Astrocyte of the hippocampus (primary cell): ENCODE measurements at places on chromosomes 1 and 21.
A peak's percentile ranks its signal among the peaks of the same experiment; 100 is the strongest.

GRCh38 chr1:37753473-37754321 lies 11.2 kb downstream of the EPHA10 start:
- no peak for DNase-seq

DNA sequence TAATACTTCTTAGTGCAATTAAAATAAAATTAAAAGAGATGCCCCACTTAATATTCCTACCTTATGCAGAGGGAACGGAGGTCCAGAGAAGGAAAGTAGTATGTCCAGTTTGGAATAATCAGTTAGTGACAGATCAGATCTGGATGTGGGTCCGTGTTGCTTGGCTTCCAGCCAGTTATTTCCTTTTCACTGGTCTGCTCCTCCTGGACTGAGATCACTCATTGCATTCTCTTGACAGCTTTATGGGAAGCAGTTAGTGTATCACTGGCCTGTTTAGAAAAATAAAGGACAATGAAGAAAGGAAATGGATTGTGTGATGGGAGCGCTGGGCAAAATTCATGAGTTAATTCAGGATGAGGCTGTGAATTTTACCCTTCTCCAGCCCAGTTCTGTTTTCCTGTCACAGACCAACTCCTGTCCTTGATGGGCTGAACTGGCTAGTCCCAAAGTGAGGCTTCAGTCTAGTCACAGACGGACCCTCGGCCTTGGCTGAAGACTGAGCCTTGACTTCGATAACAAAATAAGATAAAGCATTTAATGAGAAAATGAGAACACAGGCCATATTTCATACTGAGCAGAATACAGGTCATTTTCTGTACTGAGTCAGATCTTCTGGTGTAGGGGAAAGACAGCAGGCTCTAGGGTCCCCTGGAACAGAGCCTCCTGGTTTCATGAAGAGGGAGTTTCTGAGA lies 85.2 kb upstream of the TRABD2B start:
- no peak for DNase-seq

DNA sequence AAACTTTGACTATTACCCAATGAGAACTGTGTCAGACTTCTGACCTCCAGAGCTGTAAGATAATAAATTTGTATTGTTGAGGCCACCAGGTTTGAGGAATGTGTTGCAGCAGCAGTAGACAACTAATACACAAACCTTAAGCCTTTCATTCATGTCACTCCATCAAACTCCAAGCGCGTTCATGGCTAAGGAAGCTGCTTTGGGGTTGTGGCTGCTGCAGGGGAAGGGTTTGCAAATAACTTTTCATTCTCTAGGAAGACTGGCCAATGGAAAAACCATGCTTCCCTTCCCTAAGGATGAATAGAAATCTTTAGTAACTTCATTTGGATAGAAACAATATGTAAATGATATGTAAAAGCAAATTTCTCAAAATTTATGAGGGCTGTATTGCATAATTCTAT lies 170.4 kb downstream of the RHOU start:
- no peak for DNase-seq

DNA sequence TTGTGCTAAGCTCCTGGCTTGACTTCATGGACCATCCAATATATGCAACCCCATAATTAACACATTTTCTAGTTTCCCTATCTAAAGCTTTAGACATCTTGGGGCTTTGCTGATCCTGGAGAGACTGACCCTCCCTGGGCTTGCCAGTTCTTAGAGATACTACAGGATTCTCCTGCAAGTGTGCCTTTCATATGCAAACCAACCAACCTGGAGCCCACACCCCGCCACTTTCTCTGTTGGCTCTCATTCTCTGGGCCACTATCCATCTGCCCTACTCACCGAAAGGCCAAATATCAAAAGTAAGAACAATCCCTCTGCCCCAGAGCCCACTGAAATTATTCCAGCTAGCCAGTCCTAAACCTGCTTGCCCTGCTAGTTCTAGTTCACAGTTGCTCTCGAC lies 2.2 kb upstream of the GBP6 start:
- DNase-seq, result no peak

DNA sequence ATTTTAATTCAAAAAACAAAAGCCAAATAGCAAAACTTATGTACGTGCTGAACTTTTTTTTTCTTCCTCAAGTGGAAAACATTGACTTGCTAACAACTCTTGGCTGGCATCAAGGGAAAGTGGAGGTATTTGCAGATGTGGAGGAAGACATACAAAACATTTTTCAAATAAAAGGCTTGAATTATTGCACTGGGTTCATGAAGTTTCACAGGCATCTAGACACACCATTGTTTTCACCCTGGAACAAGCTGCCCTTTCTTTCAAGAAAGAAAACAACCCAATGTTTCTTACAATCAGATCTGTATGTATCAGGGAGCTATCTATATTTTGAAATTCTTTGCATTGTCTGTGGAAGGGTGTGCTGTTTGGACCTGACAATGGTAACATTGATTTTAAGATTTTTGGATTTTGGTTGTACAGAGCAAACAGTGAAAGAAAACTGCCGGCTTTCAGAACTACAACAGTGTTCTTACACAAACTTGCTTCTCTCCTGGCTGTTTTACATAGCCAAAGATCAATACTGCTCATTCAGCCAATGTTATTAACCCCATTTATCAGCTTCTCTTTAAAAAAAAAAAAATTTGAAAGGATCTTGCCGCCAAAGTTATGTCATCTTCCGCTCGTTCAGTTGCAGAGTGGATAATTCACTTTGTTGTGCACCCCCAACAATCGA lies 187.7 kb upstream of the FOXD3 start:
- DNase-seq, result no peak

GRCh38 chr1:91635763-91636162 lies 135.1 kb downstream of the CDC7 start:
- no peak for DNase-seq

GRCh38 chr1:224710196-224710595 lies 94.1 kb downstream of the CNIH3 start:
- DNase-seq, result peak; percentile 41

- no peak for DNase-seq
Observed at GRCh38 chr1:234543442-234544086, 64.6 kb upstream of the TARBP1 start.

- DNase-seq, result peak; percentile 64
Observed at GRCh38 chr1:238360474-238360873, 469.8 kb upstream of the ZP4 start.

DNA sequence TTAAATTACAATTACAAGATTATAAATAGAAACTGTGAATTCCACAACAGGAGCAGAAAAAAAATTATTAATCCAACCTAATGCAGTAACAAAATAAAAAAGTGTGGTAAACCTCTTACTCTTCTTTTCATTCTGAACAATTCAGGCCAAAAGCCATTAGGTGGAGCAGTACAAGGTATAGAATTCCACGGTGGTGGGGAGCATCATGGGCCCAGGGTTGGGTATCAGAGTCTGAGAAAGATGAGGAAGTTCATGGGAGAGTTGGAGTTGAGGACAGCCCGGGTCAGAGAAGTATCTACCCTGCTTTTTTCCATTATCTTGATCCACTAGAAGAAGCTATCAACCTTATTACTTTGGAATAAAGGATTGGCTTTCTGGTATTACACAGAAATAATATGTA lies 586.9 kb downstream of the AGBL4 start:
- DNase-seq, result no peak

DNA sequence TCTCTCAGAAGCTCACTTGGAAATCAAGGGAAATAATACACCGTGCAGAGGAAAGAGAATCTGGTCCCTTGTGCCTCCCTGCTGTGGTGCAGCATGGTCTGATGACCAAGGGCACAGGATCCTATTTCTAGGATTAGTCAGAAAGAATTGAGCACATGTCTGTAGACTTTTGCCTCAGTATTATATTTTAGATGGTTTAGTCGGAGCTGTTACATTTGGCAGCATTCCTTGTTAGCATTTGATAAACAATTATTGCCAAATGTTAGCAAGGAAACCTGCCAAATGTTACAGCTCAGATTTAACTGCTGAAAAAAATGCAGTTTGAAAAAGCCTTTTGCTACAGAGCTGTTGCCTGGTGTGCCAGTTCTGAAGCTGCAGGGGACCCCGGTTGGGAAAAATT lies 183.5 kb upstream of the DPYD start:
- peak; percentile 62 for DNase-seq

- DNase-seq, result peak; percentile 55
Observed at GRCh38 chr21:39610703-39611102, 2.0 kb upstream of the B3GALT5 start.

DNA sequence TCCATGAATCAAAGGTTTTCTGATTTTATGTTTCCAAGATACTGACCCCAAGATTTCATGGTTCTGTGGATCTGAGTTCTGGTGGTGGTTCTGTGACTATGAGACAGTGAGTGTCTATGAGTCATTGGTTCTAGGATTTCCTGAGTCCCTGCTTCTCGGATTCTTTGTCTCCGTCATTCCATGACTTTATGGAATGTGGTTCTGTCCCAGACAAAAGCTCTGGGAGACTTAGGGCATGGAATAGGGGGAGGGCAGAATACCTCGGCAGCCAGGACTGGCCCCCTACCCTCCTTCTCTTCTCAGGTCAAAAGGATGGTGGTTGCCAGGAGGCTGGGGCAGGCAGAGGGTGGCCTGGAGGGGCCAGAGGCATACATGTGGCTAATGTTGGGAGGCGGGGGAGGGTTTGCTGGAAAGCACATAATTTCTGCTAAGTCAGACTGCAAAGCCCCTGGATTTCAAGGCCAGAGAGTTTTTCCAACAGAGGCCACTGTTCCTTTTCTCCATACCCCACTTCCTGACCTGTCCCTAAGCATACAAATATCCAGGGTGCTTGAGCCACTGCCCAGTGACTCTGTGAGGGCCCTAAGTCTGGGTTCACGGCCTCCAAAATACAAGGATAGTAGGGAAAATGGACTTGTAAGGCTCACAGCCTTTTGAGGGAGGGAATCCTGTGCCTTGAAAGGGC lies 17.2 kb downstream of the CDCP2 start:
- peak; percentile 33 for DNase-seq

GRCh38 chr1:40155910-40156309 lies 5.3 kb upstream of the RLF start:
- no peak for DNase-seq

DNA sequence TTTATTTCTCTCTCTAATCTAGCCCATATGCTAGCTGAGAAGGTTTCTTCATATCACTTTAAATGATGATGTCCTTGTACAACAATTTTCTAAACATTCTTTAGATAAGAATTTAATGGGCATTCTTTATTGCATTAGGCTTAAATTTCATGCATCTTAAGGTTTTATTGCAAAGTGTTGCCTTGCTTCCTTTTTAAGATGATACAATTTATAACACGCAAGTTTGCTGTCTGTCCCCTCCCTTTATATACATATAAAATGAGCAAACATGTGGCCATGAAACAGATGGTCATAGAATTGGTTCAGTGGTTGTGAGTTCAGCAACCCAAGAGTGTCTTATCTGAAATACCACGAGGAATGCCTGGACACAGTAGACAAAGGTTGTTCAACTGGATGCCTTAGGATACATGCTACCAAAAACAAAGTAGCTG lies 12.1 kb downstream of the NBPF3 start:
- DNase-seq, result peak; percentile 31

DNA sequence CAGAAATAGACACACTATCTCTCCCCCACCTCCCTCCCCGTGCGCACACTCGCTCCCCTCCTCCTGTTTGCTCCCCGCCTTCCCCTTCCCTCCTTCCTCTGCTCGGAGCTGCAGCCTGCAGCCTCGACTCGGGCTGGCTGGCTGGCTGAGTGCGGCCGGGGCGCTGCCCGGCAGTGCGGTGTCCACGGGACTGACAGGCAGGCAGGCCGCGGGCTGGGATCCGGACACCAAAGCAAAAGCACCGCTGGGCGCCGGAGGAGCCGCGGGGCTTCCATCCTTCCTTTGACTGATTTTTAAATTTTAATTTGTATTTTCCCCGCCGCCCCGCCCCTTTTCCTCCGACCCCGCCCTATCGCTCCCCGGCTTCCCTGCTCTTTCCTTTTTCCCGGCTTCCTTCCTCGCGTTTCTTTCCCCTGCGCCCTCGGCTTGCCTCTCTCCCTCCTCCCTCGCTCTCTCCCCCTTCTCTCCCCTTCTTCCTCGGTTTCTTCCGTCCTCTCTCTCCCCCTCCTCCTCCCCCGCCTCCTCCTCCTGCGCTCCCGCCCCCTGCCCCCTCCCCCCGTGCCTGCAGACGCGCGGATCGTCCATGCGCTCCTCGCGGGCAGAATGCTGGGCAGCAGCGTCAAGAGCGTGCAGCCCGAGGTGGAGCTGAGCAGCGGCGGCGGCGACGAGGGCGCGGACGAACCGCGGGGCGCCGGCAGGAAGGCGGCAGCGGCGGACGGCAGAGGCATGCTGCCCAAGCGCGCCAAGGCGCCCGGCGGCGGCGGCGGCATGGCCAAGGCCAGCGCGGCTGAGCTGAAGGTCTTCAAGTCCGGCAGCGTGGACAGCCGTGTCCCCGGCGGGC lies 109.4 kb downstream of the NAV1 start:
- DNase-seq, result peak; percentile 84

DNA sequence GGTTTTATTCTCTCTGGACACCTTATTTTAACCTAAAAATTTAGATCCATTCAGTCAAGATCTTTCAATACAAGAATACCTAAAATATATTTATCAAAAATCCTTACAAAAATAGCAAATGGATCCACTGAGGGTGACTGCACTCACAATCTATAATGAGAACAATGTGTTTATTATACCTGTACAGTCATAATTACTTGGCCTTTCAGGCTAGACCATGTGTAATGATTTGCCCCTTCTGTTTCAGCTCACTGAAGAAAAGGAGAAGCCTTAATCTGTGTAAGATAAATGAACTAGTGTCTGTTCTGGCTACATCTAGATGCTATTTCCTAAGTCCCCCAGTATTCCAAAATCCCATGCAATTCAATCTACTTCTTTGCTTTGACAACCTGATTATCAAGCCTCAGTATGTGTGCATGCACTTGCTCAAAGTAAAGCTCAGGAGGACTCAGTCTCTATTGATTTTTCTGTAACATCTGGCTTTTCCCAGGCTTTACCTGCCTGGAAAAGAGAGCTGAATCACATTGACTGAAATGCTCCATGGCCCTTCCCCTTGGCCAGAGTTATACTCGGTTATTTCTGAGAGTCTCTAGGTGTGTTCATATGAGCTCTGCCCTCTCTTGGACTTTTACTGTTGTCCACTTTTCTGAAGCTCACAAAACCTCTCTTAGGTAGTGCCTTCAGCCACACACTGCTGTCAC lies 27.6 kb downstream of the CRP start:
- no peak for DNase-seq

DNA sequence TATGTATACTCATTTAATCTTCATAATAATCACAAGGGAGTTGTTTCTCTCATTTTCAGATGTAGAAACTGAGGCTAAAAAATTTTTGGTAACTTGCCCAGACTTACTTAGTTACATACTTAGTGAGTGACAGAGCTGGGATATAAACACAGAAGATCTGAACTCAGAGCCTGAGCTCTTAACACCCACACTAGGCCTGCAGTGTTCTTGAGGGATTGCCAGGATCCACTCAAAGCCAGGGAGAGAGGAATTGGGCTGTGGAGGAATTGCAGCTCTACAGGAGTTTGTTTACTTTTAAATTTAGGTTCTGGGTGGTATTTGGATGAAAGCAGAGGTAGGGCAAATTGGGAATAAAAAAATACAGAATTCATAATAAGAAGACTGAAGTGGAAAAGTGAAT lies 515.1 kb upstream of the PLXNA2 start:
- DNase-seq, result no peak

DNA sequence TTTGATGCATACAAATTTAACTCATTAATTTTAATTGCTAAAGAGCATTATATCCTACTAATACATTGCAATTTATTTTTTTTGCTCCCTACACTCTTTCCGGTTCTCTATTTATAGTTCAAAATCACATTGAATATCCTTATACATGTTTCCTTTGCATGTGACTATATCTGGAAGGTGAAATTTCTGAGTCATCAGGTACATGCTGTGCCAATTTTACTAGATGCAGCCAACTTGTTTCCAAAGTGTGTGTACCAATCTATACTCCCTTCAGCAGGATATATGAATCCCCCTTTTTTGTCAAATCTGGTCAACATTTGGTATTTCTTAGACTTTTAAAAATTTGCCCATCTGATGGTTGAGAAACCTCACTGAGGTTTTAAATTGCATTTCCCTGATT lies 602.9 kb upstream of the CAMK1G start:
- no peak for DNase-seq
